ENCODE measurements at places on chromosomes 7 and 10.

GRCh38 chr7:103805346-103805745 lies 184.1 kb downstream of the RELN start:
- no peak for DNase-seq

GRCh38 chr10:92714152-92714845 lies 24.5 kb downstream of the HHEX start:
- no peak for DNase-seq

- DNase-seq, result no peak
Observed at GRCh38 chr7:78212476-78213060, 414.0 kb downstream of the PHTF2 start.

DNA sequence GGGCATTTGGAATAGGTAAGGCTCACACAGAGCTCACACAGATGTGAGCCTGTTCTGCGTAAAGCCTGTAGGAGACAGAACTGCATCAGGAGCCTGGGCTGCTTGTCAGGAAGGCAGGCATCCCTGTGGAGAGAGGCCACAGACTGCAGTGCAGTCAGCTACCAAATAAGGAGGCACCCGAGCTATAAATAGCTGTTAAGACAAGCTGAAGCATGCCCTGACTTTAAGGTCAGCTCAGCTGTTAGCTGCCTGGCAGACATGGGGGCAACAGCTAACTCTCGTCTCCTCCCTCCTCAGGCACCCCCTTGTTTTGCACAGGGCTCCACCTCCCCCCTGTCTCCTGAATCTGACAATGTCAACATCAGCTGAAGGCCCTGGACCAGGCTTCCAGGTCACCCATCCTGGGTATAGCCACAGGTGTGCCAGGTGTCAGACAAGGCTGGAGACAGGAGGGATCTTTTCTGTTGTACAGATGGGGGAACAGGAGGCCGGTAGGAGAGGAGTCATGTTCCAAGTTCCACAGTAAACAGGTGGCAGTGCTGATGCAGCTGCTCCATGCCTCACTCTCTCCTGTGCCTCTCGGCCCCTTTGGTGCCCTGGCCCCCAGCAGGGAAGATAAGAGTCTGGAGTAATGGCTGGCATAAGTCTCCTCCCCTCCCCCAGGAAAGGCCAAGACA lies 27.6 kb upstream of the MKRN1 start:
- DNase-seq, result no peak

DNA sequence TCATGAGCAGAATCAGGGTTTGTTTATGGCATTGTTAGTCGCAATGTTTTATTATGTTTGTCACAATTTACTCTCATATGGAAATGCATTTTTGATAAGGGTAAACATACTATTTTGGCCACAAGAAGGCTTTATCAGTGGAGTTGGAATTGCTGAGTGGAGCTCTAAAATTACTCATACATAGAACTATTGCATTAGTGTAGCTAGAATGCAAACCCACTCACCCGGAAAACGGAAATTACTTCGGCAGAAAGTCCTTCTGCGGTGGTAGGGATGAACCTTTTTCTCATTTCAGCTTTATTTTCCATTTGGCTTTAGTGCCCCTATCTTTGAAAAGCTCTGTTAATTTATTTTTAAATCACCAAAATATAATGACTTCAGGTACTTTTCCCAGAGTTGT lies 42.8 kb upstream of the NPY start:
- no peak for DNase-seq

GRCh38 chr7:139044813-139045794 lies 9.3 kb upstream of the ZC3HAV1L start:
- DNase-seq, result peak; percentile 32

- DNase-seq, result no peak
Observed at GRCh38 chr10:88540351-88540750, 42.8 kb downstream of the RNLS start.

DNA sequence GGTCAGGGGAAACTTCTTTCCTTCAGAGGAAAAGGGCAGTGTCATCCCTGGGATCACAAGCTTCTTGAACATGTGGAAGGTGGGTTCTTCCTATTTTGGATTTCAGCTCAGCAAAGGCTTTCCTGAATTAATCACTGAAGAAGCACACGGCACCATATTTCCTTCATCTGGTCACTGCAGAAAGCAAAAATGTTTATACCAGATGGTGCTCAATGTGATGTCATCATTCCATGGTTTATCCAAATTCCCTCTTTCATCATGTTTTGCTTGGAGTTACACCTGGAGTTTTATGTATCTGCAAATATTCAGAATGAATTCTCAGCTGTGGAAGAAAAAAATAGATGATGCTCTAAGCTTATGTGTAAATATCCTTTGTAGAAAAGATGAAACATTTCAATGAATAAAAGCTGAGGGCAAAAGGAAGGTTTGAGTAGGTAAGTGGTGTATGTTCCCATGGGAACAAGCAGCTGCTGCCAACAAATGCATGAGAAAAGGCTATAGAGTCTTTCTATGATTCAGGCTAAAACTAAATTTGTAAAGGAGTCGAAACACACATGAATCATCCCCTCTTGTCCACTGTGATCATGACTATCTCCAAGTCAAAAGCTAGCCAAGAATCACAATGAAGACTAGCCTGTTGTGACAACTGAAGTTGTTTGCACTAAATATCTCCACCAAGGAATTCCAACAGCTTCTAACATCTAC lies 26.9 kb upstream of the BPGM start:
- no peak for DNase-seq

GRCh38 chr10:108385963-108386362 lies 1221.5 kb upstream of the SORCS1 start:
- no peak for DNase-seq

DNA sequence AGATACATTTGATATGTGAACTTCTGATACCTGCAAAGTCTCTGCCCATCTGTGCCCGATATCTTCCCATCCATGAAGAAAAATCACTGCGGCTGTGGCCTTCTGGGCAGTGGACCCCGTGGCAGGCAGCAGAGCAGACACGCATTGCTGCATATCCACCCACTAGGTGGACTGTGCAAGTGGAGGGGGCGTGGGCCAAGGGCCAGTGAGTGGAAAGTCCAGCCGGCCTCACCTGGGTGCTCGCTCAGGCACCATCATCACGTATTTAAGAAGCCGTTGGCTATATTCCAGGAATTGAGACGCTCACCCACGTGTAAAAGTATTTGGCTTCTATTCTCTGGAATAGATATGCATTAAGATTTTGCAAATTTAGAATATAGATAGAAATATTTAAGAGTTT lies 30.8 kb upstream of the SLC13A1 start:
- DNase-seq, result no peak

- no peak for DNase-seq
Observed at GRCh38 chr7:22939842-22940241, 74.1 kb downstream of the HYCC1 start.

DNA sequence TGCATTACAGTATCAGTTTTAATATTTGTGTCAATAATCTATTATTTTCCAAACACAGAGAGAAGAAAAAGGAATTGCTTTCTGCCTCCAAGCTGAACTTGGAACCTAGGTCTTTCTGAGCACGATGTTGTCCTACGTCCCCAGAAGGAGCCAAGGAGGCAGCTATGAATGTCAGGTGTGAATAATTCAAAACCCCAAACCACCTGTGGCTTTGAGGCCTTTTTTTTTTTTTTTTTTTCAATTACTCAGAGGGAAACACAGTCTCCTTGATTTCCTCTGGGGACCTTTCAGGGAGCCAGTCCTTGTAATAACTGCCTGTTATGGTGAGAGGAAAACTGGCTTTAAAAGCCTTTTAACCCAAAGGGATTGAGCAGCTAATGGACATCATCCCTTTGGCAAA lies 8.3 kb downstream of the GPR85 start:
- DNase-seq, result no peak

- DNase-seq, result no peak
Observed at GRCh38 chr7:24884401-24884800, 95.6 kb downstream of the OSBPL3 start.

GRCh38 chr10:89304446-89304845 lies 2.6 kb downstream of the IFIT2 start:
- no peak for DNase-seq
